NCI-H446 (cell line): ENCODE measurements at places on chromosomes 2 and 18.
A peak's percentile ranks its signal among the peaks of the same experiment; 100 is the strongest.

DNA sequence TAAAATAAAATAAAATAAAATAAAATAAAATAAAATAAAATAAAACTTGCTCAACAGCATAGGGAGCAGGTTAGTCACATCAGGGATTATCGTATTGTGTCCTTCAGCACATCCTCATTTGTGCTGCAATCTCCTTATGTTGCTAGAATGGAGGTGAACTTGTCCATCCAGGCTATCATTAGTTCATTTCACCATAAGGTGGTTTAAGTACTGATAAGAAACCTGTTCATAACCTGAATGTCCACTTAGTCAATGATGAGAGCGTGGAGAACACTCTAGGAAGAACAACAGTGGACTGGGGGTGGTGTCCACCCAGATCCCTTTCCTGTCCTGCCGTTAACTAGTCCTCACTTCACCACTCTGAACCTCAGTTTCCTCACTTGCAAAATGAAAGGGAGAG, 21.9 kb downstream of the DHRS9 start:
- DNase-seq, result no peak

- DNase-seq, result no peak
Measured at GRCh38 chr2:38390947-38391346, 13.9 kb upstream of the ATL2 start.

GRCh38 chr2:46411245-46411641, 68.1 kb upstream of the TMEM247 start:
- no peak for DNase-seq

- DNase-seq, result peak; percentile 39
Measured at GRCh38 chr2:147630585-147630984, 214.2 kb upstream of the ACVR2A start.
